ENCODE measurements at places on chromosomes 11 and 22.

DNA sequence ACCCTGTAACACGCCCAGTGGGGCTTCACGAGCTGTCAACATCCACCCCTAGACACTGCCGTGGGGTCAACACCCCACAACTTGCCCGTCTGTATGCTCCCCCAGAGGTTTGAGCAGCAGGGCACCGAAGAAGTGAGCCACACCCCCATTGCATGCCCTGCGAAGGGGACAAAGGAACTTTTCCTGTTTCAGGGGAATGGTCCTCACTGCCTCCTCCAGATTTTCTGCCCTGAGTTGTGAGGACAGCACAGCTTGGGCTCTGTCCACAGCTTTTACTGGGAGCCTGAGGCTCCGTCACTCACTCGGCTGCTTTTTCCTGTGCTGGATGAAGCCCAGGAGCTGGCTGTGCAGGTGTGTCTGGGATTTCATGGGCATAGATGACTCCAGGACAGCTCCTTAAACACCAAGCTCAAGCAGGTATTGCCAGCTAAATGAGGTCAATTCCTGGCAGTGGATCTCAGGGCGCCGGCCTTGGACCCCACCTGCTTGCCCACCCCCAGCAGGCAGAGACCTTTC is 40.2 kb upstream of the CCDC188 start:
- no peak for DNase-seq

- DNase-seq, result peak; percentile 82
These were observed 206.3 kb downstream of the DDX10 start for GRCh38 chr11:108871152-108871551.

DNA sequence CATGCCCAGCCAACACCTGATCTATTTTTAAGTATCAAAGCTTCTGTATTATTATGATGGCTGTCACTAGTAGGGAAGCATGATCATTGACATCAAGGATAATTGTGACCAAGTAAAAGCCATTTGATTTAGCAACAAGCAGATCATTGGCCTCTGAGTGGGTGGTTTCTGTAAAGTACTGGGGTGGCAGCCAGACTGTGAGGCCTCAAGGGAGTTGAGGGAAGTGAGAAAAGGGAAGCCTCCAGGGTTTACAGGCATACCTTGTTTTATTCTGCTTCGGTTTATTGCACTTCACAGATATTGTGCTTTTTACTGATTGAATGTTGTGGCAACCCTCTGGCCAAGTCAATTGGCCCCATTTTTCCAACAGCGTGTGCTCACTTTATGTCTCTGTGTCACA is 60.1 kb downstream of the PRR5L start:
- no peak for DNase-seq

DNA sequence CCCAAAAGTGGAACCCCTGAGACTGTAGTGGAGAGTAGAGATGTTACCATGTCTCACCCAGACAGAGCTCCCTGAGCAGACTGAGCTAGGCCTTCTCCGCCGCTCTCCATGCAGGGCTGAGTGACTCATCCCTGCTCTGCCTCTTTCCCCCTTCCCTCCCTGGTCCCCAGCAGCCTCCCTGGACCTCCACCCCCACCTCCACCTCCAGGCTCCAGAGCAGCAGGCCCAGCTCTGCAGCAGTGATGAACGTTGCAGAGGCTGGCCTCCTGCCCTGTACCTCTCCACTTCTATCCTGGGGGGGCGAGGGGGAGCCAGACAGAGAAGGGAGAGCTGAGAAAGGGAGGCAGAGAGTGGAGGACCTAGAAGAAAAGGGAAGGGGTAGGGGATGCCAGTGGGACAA is 19.3 kb upstream of the ARAP1 start:
- peak; percentile 58 for DNase-seq

GRCh38 chr22:31615940-31616314 is 46.1 kb downstream of the PISD start:
- no peak for DNase-seq

- DNase-seq, result no peak
These were observed 6.5 kb downstream of the MLC1 start for GRCh38 chr22:50078761-50079160.

DNA sequence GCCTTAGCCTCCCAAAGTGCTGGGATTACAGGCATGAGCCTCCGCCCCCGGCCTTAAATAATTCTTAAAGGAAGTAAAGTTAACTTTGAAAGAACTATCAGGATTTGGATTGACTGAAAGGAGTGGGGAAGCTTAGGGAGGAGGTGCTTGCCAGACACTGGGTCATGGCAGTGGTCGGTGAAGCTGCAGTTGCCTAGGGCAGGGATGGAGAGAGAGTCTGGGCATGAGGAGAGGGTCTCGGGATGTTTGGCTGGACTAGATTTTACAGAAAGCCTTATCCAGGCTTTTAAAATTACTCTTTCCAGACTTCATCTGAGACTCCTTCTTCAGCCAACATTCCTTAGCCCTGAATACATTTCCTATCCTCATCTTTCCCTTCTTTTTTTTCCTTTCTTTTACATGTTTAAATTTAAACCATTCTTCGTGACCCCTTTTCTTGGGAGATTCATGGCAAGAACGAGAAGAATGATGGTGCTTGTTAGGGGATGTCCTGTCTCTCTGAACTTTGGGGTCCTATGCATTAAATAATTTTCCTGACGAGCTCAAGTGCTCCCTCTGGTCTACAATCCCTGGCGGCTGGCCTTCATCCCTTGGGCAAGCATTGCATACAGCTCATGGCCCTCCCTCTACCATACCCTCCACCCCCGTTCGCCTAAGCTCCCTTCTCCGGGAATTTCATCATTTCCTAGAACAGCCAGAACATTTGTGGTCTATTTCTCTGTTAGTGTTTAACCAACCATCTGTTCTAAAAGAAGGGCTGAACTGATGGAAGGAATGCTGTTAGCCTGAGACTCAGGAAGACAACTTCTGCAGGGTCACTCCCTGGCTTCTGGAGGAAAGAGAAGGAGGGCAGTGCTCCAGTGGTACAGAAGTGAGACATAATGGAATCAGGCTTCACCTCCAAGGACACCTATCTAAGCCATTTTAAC is at the start of gene NNMT:
Gene NNMT, plus strand, starts transcription at position 724 of the 929 bp plus-strand sequence. Its CDS starts 158 bp downstream, at position 882.
- peak; percentile 96 for DNase-seq

- no peak for DNase-seq
These were observed 103.2 kb upstream of the IGLL5 start for GRCh38 chr22:22784249-22785039.
